PC-3 (cell line): ENCODE measurements at places on chromosomes 6 and 20. TPM values are rescaled to one million over a fixed set of nuclear protein-coding genes. Genes with fewer than 3 reads are reported as not detected.

KIF25 gene
- total RNA-seq: not detected in 2 replicates

DNA sequence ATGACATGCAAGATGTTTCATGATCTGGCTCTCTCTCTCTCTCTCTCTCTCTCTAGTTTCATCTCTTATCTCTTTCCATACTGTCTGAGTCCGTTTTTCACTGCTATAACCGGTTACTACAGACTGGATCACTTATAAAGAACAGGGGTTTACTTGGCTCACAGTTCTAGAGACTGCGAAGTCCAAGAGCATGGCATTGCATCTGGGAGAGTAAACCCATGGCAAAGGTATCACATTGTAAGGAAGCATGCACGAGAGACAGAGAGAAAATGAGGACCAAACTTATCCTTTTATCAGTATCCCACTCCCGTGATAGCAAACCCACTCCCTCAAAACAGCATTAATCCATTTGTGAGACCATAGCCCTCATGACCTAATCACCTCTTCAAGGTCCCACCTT, 7.2 kb upstream of the AGPAT4 start:
- DNase-seq: no peak

DNA sequence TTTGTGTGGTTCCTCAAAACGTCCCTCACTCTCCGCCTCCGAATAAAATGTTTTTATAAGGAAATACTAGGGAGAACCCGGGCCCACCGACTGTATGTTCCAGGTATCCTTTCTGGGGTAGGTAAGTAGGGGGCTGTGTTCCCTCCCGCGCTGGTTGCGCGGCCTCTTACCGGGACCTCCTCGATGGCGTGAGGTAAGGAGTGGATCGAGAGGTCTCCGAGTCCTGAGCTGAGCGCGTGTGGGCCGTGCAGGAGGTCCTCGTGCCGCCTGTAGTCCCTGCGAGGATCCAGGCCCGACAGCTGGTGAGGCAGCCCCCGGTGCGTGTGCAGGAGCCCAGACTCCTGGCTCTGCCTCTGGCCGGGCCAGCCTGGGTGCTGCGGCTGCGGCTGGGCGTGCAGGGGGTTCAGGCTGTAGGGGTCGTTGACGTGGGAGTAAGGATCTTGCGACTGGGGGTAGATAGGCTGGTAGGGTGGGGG, 5.1 kb downstream of the TFAP2A start:
- no peak for DNase-seq

LAMA5 gene
- 196 and 308 TPM in 2 replicates for total RNA-seq

DNA sequence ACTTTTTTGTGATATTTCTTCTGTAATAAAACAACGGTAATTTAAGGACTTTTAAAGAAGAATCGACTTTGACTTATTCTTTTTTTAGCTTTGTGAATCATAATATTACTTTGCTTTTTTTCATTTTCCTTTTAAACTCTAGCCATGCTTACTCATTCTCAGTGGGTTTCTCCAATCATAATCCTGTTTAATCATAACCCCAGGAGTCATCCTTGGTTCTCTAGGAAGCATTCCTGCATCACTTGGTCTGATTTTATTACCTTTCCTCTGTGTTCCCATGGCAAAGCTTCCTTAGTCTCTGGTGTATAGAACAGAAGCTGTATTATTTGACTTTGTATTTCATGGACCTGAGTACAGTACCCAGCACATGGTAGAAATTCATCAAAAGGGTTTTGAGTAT, 223.5 kb downstream of the CDKAL1 start:
- DNase-seq: peak; percentile 61

DNA sequence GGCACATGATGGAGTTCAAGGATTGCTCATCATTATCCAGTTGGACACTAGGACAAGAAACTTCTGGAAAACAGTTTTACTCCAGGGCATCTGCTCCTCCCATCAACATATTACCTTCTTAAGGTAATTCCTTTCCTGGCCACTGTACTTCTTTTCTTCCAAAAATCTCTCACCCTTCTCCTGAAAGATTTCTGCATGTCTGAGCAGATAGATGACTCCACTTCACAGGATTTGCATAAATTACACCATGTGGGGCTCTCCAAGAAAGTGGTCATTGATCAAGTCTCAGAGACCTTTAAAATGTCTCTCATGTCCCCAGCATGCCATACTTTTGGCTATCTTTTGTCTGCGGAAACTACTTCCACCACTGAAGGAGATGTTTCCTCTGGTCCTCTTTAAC, 103.2 kb upstream of the TNFAIP3 start:
- no peak for DNase-seq

- no peak for DNase-seq
Observed at GRCh38 chr6:107416145-107416544, 43.2 kb downstream of the PDSS2 start.

KCNG1 gene
- 61.5 and 74.1 TPM in 2 replicates for total RNA-seq

DNA sequence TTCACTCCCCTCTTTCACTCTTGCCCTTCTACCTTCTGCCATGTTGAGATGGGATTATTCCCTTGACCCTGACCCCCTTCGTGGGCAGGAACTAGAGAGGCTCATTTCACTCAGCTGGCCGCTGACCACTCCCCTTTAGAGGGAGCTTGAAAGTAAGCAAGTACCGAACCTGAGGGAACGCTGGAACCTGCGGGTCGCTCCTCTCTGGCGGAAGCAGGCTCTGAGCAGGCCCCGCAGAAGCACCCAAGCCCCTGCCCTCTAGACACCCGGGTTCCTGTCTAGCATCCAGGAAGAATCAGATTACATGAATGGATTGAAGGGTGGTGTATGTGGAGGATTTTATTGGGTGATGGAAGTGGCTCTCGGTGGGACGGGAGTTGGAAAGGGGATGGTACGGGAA, 11.9 kb upstream of the MYCT1 start:
- DNase-seq: no peak

DNA sequence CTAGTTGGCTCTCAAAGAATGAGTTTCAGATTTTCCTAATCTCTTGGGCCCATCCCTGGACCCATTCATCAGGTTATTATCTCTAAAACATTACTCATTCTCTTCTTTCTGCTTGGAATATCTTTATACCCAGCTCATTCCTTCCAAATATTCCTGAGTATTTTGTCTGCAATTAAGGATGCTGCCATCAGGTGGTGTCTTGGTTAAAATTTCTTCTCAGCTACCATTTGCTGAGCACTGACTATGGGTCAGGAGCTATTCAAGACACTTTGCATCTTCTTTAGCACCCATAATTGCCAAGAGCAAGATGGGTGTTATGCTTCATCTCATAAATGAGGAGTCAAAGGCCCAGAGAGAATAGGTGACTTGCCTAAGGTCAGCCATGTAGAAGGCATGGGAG, 8.4 kb downstream of the SUN5 start:
- DNase-seq: no peak

- DNase-seq: no peak
Observed at GRCh38 chr6:52300489-52300931, 16.0 kb upstream of the MCM3 start.

GRCh38 chr6:169142538-169142844, 111.2 kb downstream of the THBS2 start:
- no peak for DNase-seq

ZC2HC1B gene
- not detected in 2 replicates for total RNA-seq

GRCh38 chr6:90082847-90083246, 188.6 kb downstream of the GJA10 start:
- DNase-seq: no peak

CGAS gene
- 18.7 and 19.4 TPM in 2 replicates for total RNA-seq

ARMC2 gene
- 0.29 and 1.1 TPM in 2 replicates for total RNA-seq

DNA sequence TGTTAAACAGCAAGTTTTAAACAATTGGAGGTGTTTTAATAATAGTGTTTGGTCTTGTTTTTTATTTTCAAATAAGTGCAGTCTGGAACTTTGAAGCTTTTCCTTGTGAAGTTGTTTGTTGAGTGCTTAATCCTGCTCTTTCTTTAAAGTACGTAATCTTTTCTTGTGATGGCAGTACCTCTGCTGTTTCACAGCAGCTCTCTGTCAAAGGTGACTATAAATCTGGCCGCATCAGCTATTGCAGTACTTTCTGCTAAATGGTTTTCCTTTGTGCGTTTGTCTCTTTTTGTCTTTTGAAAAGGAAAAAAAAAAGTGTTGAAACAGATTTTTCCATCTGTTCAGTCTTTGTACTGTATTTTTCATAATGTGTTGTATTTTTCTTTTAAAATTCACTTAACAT, 12.7 kb downstream of the STXBP5 start:
- no peak for DNase-seq

PCMT1 gene
- 122 and 158 TPM in 2 replicates for total RNA-seq

LPIN3 gene
- total RNA-seq: 24.1 and 27.9 TPM in 2 replicates

CFAP206 gene
- total RNA-seq: 0.07 TPM in 1 of 2 replicates, not detected in the other

TENT5A gene
- total RNA-seq: 5.6 and 6.4 TPM in 2 replicates

DNA sequence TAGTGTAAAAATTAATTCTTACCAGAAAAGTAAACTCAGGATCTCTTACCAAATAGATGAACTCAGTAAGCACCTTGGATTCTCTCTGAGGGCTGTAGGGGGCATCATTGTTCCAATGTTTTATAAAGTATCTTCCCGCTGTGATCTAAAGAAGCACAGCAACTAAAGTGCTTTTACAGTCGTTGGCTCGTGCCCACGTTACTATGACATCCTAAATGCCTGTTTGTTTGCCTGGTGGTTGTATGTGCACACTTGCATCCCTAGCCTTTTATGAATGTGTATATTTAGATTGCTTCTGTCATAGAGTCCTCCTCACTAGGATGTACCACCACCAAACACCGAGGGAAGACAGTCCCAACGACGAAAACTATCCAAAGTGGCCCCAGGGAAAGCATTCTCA, 34.5 kb downstream of the SLX4IP start:
- peak; percentile 87 for DNase-seq

DNA sequence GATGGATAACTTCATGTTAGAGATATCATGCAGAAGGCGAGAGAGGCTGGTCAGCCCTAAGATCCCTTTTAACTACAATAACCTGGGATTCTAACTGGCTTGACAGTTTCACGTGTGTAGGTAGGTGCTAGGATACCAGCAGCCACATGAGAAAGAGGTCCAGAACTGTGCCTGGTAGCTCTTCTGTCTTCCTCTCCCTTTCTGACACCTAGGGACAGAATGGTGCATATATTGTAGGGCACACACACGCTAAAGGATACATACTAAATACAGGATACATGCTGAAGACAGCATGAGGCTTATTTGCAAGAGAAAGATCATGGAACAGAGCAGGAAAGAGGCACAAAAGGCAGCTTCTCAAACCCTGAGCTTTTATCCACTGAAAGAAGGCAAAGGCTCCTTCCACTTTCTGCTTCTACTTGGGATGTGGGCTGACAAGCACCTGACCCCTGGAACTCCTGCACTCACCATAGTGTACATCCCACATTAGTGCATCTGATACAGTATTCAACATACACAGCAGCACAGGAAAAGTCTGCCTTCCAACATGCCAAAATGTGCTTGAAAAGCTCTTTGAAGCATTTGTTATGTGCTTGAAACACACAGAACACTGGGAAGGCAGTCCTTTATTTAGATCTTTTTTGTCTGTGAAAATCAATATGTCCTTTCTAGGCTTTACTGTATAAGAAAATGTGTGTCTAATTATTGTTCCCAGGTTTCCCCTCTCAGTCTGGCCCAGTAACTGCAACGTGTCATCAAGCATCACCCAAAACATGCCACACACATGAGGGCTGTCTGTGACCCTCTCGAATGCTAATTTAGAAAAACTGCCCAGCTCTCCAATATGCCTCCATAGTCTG, 3.2 kb downstream of the SLC22A23 start:
- no peak for DNase-seq

- DNase-seq: no peak
Observed at GRCh38 chr6:147389463-147389862, 119.0 kb upstream of the SAMD5 start.

RNF39 gene
- total RNA-seq: 2.0 and 4.2 TPM in 2 replicates

DNA sequence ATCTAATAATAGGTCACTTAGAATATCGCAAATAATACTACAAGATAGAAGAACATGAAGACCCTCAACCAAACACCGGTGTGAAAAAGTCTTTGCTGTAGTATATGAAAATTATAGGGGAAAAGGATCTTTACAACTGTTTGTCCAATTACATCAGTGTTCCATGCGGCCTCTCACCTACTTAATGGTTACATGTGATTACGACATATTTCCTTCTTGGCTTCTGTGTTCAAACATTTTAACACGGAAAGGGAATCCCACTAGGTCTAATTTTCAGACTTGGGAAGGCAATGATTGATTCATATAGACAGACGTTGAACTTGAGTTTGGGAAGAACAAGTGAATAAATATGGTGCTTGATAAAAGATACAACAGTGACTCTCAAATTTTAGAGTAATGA, 273.4 kb downstream of the KIF16B start:
- DNase-seq: no peak

DNA sequence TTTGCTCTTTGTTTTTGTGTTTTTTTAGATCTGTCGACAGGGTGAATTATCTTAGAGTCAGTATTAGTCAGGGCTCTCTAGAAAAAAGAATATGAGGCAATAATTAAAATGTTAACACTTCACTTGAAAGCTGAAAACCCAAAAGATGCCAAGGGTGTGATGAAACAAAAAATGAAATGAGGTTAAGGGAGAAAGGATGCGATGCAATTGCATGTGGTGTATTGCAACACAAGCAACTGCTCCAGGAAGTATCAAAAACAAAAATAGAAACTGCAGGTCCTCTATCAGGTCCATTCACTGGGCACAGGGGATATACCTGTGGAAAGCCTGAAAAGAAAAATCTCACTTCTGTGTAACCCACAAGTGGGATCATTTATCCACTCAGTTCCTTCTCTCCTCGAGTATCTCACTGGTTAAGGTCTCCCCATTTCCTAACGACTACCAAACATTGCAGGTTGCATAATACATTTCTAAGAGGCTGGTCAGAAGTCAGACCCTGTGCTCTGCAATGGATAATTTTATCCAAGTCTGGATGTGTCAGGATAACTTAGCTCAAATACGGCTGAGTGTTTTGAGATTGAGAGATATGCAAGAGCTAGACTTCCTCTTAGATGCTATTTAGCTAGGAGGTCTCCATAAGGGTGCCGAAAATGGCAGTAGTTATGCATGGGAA, 257.7 kb upstream of the GJE1 start:
- no peak for DNase-seq

DNA sequence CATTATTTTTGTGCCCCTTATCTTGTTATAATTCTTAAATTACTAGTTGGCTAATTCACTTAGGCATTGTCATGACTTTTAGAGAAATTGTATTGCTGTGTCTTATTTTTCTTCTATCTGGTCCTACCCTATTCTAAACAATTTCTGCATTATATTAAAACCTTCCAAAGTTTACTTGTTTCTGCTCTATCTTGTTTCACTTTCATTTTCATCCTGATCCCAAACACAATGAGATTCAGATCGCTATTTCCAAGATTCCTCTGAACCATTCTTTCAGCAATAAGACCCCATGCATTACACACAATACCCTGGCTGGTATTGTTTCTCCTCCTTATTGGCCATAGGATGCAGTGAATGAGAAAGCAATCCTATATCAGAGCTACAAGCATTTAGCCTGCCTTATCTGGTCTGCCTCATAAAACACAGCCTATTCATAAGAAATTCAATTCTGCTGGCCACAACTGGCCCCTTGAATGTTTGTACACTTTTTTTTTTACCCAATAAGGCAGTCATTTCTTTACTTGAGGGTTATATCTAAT, 69.9 kb upstream of the POU3F2 start:
- no peak for DNase-seq

GRCh38 chr6:16420715-16421461, 182.5 kb downstream of the GMPR start:
- peak; percentile 43 for DNase-seq

GRCh38 chr6:158330016-158330415, 17.8 kb downstream of the TULP4 start:
- DNase-seq: no peak
